ENCODE measurements at places on chromosomes 5 and 9.
A peak's percentile ranks its signal among the peaks of the same experiment; 100 is the strongest.

GRCh38 chr5:57662991-57663390 lies 180.4 kb upstream of the ACTBL2 start:
- no peak for DNase-seq

- DNase-seq = no peak
Observed at GRCh38 chr9:20526500-20527319, 95.6 kb downstream of the MLLT3 start.

GRCh38 chr9:71857159-71857558 lies 53.8 kb downstream of the ABHD17B start:
- no peak for DNase-seq

GRCh38 chr5:174765540-174765939 lies 41.2 kb downstream of the MSX2 start:
- no peak for DNase-seq

DNA sequence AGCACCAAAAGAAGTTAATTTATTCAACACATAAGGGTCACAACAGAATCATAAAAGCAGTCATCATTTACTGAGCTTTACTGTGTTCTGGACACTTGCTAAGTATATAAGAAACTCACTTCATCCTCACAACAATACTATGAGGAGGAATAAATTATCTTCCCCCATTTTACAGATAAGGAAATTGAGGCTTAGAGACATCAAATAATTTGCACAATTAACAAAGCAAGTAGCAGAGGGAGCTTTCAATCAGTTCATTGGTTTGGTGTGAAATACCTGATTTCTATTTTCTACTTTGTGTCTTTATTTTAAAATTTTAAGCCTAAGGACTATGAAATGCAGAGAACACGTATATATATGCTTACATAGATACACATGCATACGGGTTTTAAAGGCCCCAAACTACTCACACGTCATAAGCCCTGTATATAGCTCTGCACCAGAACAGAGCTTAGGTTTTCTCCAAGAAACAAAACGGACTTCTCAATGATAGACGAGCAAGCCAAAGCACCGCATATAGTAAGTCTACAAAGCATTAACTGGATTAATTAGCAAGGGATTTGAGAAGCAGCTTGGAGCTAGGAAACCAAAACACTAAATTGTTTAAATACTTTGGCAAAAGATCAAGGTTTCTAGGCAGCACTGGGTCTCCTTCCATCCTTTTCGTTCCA lies 95.6 kb downstream of the DENND1A start:
- DNase-seq = no peak

DNA sequence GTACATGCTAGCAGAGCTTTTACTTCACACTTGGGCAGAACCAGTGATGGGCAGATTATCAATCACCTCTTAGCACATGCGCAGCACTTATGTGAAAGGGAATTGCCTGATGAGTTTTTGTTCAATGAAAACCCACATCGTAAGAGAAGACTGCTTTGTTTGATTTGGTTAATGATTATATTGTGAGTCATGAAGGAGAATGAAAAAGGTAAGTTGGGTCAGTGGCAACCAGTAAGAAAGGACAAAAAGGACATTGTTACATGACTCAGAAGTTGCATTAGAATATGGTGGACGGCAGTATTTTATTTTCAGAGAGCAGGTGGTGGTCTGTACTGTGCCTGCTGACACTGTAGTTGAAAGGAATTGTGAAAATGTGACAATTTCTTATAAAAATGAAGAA lies 127.4 kb downstream of the AOPEP start:
- DNase-seq = no peak

DNA sequence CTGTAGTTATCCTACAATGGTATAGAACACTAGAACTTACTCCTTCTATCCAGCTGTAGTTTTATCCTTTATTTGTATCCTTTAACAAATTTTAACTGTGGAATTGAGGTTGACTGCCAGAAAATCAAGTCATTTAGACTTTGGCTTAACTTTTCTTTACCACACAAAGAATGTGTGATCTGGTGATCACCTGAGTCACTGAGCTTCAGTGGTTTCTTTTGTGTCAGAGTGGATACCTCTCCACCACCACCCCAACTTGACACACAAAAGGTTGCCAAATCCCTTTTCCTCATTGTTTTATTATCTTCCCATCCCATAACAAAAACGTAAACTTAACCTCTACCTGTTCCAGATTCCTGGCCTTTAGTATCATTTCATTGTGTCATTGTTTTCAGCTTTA lies 5.5 kb downstream of the OTULIN start:
- no peak for DNase-seq

DNA sequence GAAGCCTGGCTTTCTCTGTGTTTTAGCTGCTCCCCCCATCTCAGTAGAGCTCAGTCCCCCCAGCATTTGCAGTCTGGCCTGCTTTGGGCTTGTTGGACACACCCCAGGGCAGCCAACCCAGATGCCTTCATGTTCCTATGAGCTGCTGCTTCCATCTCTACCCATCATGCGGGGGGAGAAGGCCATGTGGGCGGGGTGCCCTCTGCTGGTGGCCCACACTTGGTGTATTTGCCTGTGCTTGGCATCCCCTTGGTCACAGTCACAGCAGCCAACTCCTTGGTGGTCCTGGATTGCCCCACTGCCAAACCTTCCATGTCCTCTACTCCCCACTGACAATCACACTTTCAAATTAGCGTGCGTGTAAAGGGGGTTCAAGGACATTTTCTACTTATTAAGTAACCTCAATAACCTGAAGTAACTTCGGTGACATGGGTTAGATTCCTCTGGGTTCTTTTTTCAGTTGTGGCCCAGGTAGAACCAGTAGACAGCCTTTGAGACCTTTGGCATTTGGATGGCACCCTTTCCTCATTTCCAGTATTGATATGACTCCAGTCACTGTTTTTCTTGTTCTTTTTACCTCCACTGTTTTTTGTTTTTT lies 42.8 kb downstream of the SNX30 start:
- DNase-seq = peak; percentile 77

- no peak for DNase-seq
Observed at GRCh38 chr9:78351816-78352215, 54.9 kb downstream of the PSAT1 start.

- no peak for DNase-seq
Observed at GRCh38 chr5:79329453-79329852, 93.5 kb downstream of the JMY start.

DNA sequence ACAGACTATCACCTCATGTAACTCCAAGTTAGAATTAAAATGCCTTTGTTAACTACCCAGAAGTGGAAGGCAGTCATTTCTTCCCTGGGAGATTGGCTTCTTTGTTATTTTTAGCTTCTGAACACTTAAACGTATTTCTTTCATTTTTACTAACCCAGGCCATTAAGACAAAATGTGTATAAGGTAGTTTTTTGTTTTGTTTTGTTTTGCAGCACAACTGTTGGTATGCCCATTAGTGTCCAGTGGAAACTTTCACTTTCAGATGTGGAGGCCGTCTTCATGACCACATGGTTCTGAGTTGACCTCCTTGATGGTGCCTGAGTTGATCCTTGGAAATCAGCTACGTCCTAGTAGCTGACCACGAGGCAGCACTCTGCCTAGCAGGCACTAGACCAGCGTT lies 264.6 kb upstream of the ZNF608 start:
- DNase-seq = no peak

GRCh38 chr5:160968480-160968879 lies 116.5 kb upstream of the ATP10B start:
- no peak for DNase-seq

- DNase-seq = no peak
Observed at GRCh38 chr5:176916337-176916736, 17.2 kb upstream of the HK3 start.

- no peak for DNase-seq
Observed at GRCh38 chr5:56319526-56320181, 86.5 kb upstream of the ANKRD55 start.

DNA sequence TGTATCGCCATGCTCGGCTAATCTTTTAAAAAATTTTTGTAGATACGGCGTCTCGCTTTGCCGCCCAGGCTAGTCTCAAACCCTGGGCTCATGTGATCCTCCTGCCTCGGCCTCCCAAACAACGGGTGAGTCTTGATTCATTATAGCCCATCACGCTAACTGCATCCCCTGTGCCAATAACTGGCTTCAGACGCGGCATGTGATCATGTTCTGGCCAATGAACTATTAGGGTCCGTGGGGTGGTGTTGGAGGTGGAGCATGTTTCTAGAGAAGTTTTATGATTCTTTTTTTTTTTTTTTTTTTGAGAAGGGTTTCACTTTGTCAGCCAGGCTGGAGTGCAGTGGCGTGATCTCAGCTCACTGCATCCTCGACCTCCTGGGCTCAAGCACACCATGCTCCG lies 51.0 kb downstream of the FGF18 start:
- no peak for DNase-seq

DNA sequence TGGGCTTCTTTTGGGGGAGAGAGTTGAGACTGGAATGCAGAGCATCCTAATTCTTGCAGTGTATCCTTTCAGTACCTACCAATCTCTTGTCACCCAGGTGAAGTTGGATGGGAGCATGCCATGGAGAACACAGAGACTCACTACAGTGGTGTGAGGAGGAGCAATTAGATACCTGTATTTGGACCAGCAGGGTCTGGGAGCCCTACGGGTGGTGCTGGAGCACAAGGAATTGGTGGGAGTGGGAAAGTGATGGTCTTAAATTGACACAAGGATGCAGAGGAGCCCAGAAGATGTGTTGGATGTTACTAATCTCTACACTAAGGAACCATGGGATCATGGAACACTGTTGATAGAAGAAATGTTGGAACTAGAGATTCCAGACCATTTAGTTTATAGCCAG lies 212.7 kb downstream of the CHSY3 start:
- DNase-seq = no peak

DNA sequence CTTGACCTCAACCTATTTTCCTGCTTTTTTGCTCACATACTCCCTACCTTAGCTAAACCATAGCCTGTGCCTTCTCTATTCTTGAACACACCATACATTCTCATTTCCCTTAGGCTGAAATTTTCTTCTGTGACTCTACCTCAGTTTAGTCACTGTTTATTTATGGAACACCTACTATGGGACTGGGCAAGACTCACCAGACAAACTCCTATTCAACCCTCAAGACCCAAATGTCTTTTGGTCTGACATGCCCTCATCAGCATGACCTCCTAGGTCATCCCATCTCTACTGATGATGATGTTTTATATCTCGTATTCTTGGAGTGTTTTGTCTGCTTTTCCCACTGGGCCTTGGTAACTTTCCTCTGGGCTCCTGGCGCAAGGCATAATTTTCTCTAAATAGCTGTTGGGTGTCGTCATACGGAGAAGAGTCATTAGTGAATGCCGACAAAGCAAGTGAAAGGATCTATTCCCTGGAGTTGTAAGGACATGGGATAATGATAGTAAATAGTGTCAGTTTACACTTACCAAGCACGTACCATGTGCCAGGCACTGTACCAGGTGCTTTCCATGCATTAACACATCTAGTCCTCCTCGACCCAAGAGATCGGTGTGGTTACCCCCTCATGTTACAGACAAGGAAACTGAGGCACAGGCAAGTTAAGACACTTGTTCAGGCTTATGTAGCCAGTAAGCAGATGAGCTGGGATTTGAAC lies 22.4 kb upstream of the PITX1 start:
- DNase-seq = no peak

DNA sequence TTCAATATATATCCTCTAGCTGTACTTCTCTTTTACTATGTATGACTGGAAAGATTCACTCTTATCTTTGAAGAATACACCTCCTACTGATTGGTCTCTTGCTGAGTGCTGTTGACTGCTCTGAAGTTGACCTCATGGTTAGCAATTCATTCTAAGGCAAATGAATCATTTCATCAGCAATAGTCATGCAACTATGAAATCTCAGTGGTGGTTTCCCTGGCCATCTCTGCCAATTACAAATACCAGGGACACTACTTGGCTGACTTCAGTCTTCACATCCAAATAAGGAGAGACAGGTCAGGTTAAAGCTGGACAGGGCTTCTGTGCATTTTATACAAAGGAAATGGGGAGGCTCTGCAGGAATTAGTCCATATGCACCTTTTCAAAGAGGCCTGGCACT lies 333.5 kb upstream of the ACTBL2 start:
- DNase-seq = no peak

DNA sequence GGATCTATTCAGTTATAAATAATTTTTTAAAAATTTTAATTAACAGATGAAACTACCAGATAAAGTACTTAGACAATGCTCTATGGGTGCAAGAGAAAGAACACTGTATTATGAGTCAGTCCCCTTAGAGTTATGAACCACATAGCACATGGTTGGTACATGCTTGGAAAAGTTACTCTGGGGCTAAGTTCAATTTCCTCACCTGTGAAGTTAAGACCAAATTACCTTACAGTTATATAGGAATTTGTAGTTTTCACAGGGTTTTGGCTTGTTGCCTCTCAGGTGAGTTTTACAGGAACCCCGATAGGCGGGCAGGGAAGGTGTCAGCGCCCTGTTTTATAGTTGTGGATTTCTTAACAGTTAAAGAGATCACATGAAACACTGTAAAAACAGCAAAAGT lies 1.2 kb downstream of the PANK3 start:
- no peak for DNase-seq

DNA sequence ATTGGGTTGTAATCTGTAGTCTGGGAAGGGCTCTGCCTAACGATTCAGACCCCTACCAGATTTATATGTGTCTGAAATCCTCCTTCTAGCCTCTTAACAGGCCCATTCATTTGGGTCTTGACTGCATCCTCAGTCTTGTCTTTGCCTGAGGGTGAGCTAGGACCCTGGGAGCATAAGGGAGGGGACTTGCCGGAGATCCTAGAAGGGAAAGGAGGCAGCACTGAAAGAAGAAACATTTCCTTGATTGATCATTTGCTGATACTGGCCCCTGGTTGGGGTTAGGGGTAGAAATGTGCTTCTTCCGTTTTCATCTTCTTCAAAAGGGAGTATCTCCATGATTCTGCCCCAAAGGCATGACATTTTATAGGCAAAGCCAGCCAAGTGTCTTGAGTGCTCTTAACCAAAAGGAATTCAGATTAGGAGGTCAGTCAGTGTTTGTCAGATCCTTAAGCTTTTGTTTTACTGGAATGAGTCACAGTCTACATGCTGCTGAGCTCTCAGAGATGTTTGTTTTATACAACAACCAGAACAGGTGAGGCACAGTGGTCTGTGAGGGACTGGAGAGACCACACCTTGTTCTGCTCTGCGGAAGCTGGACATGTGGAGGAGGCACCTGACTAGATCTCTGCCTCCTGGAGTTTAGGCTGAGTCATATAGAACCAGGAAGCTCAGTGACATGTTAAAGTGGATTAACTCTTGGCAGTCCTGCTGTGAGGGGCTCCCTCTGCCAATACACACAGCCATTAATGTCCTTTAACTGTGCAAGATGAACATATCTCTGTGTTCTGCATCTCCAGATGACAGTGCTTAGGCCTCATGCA lies 37.7 kb downstream of the PCDHAC2 start:
- no peak for DNase-seq

- peak; percentile 30 for DNase-seq
Observed at GRCh38 chr5:134580001-134580460, 52.6 kb downstream of the SAR1B start.

GRCh38 chr5:32406650-32407049 lies 37.9 kb downstream of the ZFR start:
- DNase-seq = no peak

DNA sequence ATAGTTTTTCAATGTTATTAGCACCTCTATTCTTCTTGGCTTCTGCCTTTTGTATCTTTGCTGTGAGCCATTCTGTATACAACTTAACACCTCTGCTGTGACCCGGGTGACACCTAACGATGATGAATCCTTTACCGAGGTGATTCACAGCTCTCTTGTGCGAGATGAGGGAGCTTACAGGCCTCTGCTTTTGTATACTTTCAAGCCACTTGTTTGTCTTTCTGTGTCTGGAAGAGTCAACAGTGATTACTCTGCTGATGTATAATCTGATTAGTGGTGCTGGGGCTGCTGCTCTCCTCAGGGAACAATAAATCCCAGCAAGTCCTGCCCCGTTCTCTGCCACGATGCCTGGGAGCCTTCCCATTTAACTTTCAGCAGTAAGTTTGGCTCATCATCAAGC lies 442.9 kb upstream of the SGCD start:
- DNase-seq = no peak

- DNase-seq = no peak
Observed at GRCh38 chr5:159149085-159149484, 49.4 kb upstream of the EBF1 start.

Data from head of caudate nucleus (tissue), 42 donors.